ENCODE measurements at places on chromosomes 6 and 20.

DNA sequence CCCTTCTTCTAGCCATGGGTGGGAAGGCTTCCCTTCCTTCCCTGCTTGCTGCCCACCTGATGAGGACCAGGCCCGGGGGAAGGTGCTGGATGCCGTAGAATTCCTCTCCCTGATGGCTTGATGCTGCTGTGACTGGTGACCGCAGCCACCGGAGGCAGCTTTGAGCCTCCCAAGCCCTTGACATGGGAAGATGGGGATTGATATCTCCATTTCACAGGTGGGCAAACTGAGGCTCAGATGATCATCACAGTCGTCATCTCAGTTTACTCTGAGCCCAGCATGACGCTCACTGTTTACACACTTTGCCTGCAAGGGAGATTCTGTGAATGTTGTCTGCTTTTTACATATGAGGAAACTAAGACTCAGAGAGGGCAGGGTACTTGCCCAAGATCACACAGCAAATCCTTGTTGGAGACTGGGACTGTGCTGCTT lies 43.9 kb downstream of the SRC start:
- no peak for DNase-seq

DNA sequence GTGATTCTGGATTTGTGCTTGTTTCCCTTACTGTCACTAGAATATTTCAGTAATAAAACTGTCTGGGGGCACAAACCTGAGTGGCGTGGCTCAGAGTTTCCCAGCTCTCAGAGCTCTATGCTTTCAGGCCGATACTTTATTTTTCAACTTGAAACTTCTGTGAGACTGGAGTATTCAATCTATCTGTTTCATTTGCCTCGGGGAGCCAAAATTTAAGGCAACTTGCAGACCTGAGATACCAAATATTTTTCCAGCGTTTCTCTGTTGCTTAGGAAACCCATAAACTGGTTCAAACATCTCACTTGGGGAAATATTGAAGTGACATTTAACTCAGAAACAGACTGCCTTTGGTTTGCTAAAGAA lies 74.7 kb downstream of the SOBP start:
- DNase-seq, result no peak

DNA sequence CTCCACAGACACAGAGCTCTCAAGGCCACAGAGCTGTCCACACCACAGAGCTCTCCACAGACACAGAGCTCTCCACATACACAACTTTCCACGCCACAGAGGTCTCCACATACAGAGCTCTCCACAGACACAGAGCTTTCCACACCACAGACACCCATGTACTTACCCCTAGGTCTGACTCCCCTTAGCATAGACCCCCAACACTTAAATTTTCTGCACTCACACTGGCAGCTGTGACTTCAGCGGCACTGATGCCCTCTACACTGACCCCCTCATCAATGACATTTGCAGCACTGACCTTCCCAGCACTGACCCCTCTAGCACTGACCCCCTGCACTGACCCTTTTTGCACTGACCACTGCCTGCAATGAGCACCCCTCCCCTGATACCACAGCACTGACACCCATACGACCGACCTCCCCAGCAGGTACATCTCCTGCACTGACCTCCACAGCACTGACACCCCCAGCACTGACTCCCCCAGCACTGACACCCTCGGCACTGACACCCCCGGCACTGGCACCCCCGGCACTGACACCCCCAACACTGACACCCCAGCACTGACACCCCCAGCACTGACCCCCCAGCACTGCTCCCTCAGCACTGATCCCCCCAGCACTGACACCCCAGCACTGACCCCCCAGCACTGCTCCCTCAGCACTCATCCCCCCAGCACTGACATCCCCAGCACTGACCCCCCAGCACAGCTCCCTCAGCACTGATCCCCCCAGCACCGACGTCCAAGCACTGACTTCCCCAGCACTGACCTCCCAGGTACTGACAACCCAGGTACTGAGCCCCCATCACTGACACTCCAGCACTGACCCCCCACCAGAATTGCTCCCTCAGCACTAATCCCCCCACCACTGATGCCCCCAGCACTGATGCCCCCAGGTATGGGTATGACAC lies 56.5 kb downstream of the ERMARD start:
- DNase-seq, result no peak

DNA sequence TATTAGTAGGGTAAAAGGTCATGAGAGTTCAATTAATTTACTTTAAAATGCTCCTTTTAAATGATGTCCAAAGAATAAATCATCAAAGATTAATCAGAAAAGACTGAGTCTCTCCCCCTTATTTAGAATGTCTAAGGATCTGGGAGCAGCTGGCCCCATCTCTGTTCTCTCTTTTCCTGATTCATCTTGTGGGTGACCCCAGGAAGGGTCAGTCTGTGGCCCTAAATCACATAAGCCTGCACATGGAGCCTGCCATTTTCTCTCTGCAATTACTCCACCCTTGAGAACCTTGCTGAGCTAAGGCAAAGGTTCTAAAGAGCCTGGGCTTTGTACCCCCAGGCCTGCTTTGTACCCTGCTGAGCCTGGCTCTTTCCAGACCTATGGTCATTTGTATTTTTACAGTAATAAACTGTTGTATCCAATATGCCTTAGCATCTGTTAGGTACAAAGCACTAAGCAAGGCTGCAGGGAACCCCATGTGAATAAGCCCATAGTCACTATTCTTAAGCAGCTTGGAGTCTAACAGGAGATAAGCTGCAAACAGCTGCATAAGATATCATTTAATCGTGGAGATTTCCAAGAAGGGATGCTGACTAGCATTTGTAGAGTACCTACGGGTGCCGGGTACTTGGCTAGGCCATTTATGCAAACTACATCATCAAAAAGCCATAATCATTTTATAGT lies 431.0 kb upstream of the MARCKS start:
- DNase-seq, result no peak

- DNase-seq, result no peak
Measured at GRCh38 chr20:23568320-23568970, at the start of gene CST9L. Gene CST9L, minus strand, starts transcription at chr20:23568484. Its CDS starts 34 bp downstream, at chr20:23568450.

GRCh38 chr20:46213946-46214823 lies 94.1 kb downstream of the CDH22 start:
- no peak for DNase-seq

DNA sequence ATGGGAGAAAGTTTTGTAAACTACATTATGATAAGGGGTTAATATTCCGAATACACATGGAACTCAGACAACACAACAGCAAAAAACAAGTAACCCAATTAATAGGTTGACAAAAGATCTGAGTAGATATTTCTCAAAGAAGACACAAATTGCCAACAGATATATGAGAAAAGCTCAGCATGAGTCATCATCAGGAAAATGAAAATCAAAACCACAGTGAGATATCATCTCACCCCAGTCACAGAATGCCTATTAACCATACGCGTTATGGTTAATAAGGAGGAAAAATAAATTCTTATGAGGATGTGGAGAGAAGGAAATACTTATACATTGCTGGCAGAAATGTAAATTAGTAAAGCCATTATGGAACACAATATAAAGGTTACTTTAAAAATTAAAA lies 695.0 kb downstream of the COL12A1 start:
- no peak for DNase-seq

DNA sequence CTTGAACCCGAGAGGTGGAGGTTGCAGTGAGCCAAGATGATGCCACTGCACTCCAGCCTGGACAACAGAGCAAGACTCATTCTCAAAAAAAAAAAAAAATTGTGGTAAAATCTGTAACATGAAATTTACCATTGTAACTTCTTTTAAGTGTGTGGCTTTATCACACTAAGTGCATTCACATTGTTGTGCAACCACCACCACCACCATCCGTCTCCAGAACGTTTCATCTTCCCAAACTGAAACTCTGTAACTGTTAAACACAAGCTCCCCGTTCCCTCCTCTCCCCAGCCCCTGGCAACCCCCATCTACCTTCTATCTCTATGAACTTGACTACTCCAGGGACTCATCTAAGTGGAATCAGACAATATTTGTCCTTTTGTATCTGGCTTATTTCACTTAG lies 29.7 kb downstream of the PDRG1 start:
- DNase-seq, result no peak

GRCh38 chr6:120960761-120961160 lies 373.5 kb downstream of the TBC1D32 start:
- no peak for DNase-seq

- no peak for DNase-seq
Measured at GRCh38 chr6:168032005-168032760, 34.7 kb downstream of the KIF25 start.

- DNase-seq, result no peak
Measured at GRCh38 chr6:139923964-139924475, 549.6 kb upstream of the CITED2 start.

DNA sequence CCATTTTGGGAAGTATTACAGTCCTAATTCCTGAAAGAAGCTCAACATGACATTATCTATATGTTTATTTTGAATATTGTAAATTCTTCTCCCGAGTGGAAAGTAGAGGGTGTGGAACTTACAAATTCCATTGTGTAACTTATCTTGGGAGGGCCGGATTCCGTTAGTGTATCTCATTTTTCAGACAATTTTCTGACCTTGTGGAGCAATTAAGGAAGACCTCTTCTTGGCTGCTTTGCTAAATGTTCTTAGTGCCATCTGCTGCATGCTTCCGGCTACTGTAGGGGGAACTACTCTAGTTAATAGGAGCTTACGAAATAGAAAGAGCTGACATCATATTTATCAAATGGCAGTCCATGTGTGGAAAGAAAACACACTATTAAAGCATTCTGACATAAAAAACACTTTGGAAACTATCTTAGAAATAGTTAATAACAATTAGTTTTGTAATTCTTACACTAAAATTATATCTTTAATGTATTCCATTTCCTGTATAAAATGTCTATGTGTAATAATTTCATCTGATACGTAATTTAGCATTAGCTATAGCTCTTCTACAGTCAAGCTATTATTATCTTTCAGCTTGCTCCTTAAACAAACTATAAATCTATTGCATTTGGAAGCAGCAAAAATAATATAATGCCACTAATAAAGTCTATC lies 41.5 kb upstream of the KCNQ5 start:
- DNase-seq, result no peak

DNA sequence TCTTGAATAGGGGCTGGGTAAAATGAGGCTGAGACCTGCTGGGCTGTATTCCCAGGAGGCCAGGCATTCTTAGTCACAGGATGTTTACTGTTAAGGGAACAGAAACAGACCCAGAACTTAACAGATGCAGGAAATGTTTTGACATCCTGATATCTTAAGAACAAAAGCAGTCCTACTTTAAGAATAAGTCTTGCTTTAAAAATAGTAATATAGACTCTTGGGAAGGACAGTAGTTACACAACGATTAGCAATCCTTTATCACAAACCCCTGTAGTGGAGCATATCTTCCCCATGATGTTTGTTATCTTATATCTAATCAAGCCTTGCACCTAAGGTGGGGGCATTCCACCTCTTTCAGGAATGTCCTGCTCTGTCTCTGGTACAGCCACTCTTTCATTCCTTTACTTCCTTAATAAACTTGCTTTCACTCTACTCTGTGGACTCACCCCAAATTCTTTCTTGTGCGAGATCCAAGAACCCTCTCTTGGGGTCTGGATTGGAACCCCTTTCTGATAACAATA lies 493.7 kb upstream of the SULF2 start:
- no peak for DNase-seq

DNA sequence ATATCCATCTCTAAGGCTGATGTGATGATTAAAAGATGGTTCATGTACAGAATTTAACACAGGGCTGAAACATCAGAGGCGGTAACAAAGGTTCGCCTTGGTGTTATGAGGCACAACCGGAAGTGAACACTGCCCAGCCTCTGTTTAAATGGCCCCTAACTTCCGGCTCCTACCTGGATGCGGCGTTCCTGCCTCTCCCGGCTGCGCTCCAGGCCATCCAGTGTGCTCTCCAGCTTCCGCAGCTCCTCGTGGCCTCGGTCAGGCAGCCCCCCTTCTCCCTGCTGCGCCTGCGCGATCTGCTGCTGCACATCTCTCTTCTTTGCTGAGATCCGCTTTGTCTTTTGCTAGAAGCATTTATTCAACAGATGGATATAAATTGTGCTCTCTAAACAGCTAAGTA lies 195.3 kb downstream of the SYNE1 start:
- DNase-seq, result no peak

DNA sequence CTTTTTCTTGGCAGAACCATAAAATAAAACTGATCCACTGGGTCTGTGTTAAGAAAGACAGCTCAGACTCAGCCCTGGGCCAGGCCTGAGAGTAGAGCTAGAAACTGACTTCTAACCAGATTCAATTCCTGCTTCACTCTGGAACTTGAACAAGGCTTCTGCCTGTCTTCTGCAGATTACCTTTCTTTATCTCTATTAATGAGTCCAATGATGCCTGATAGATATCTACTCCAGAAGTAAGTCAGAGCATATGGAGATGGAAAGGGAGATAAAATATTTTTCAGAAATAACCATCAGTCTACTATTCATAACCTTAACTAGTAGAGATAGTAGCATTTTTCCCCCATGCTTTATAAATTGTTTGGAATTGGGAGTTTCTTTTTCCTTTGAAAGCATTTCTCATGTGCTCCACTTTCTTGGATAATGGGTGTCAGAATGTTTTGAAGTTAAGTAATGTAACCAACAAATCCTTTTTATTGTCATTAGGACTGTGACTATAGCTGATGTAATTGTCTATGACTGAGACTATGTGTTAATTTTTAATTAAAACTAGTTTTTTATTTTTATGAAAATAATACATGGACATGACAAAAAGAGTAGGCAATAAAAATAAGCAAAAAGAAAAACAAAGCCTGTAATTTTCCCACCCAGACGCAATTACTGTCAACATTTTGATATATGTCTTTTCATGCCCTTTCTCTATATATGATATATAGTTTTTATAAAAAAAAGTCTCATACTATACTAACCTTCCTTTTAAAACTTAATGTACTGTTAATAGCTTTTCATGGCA lies 7.2 kb downstream of the SOBP start:
- DNase-seq, result no peak

- no peak for DNase-seq
Measured at GRCh38 chr6:75449630-75450206, 43.9 kb downstream of the FILIP1 start.

DNA sequence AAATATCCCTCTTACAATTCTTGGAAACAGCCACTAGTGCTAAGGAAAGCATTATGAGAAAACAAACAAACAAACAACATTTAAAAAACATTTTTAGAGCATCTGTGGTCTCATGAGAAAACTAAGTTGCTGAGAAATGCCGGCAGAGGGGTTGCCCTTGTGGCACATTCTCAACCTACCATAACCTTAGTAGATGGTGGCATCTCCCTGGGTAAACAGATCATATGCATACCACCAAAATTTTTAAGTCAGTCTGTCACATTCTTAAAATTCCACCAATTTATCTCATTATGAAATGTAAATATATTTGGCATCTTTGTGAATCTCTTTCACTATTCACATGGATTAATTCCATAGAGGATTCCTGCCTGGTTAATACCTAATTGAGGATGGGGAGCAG lies 575.7 kb upstream of the MARCKS start:
- no peak for DNase-seq
